H1 (cell line): ENCODE measurements at places on chromosomes 2 and 18. TPM values are rescaled to one million over a fixed set of nuclear protein-coding genes. Genes with fewer than 3 reads are reported as not detected.
A peak's percentile ranks its signal among the peaks of the same experiment; 100 is the strongest.

GRCh38 chr2:140454717-140455116 lies 1674.5 kb upstream of the NXPH2 start:
- no peaks in the 10 kb centered on the region for H3K27me3 ChIP-seq
- no peaks in the 10 kb centered on the region for H3K4me1 ChIP-seq
- no peaks in the 10 kb centered on the region for H3K36me3 ChIP-seq
- H3K27ac ChIP-seq: no peak overlapping the region
- DNase-seq: no peak

DNA sequence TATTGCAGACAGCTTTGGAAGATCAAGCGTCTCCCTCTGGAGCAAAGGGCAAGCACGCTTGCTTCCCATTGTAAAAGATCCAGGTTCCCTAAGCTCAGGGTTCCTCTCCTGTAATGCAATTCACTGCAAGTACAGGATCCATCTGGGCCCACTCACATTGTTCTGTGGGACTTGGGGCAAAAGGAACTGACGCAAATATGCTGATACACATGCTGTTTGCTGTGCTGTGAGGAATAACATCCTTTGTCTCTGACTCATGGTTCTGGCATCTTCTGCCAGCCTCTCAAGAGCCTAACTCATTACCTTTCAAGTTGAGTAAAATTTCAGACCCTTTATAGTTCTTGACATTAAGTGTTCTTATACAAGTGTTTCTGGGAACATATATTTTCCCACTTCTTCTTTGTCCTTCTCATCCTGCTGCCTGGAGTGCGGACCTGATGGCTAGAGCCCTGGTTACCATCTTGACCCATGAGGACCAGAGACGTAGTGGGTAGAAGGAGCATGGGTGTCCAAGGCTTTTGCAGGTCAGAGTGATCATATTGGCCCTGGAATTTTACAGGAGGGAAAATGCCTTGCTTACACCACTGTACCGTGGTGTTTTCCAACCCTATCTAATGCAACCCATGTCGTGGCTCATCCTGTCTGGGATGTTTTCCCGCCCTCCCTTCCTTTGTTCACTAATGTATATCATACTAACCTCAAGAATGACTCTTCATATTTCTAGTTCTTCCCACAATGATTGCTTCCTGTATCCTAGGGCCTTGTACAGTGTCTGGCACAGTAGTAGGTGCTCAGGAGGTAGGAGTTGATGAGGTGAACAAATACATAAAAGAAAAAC lies 145.7 kb upstream of the GLI2 start:
- no peak overlapping the region for H3K27ac ChIP-seq
- no peak for DNase-seq
- H3K36me3 ChIP-seq: no peaks in the 10 kb centered on the region
- H3K4me3 ChIP-seq: no peak overlapping the region

Gene ZNF513
- 17.3 and 18.8 TPM in 2 replicates for total RNA-seq

Gene ILKAP
- 30.4 and 33.8 TPM in 2 replicates for total RNA-seq

GRCh38 chr2:11830708-11831301 lies 84.4 kb downstream of the LPIN1 start:
- peaks cover 4% of the 10 kb centered on the region; the same call in 1 of the 2 replicates for H3K4me1 ChIP-seq
- H3K36me3 ChIP-seq: no peaks in the 10 kb centered on the region
- H3K4me3 ChIP-seq: no peak overlapping the region
- H3K27me3 ChIP-seq: no peaks in the 10 kb centered on the region
- no peak overlapping the region for H3K27ac ChIP-seq
- no peak for DNase-seq

DNA sequence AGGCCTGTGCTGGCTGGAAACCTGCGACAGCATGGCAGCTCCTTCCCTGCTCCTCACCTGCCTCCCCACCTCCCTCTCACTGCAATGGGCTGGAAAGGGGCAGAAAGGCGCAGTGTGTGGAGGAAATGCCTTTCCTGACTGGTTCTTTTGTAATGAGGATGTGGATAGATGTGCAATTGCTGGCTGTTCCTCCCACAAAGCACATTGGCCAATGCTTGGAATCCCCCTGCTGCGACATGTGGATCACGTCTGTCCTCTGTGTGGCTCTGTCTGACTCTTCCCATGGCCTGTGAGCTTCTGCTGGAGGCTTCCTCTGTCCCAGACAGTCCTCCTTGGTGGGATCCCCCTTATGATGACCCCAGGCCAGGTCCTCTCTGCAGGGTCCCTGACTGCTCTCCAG lies 172.5 kb downstream of the NCK2 start:
- no peaks in the 10 kb centered on the region for H3K4me1 ChIP-seq
- H3K27ac ChIP-seq: no peak overlapping the region
- no peaks in the 10 kb centered on the region for H3K27me3 ChIP-seq
- no peaks in the 10 kb centered on the region for H3K36me3 ChIP-seq
- no peak for DNase-seq
- H3K4me3 ChIP-seq: no peak overlapping the region

DNA sequence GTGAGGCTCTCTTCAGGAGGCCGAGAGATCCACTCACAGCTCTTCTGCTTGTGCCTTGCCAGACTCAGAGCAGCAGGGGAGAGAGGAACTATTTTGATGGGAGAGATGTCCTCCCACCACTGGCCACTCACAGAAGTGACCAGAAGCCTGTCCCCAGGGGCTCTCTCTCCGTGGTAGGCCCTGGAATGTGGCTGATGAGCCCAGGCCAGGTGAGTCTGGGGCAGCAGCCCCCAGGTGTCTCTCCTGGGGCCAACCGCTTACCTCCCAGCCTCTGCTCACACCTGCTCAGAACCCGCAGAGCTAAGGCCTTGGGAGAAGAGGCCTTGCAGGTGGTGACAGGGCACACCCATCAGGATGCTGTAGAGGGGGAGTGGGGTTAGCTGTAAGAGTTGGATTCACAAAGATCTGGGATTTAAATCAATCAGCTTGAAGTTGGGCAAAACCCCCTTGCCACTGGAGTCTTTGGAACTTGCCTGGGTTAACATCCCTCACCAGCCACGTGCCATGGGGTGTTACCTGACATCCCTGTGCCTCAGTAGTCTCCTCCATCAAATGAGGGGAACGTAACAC lies 29.1 kb upstream of the ASB18 start:
- no peak overlapping the region for H3K4me3 ChIP-seq
- no peaks in the 10 kb centered on the region for H3K27me3 ChIP-seq
- no peaks in the 10 kb centered on the region for H3K36me3 ChIP-seq
- peak; percentile 26 for DNase-seq

GRCh38 chr2:11118761-11119160 lies 36.5 kb upstream of the SLC66A3 start:
- no peaks in the 10 kb centered on the region for H3K36me3 ChIP-seq
- H3K4me3 ChIP-seq: no peak overlapping the region
- DNase-seq: no peak
- no peak overlapping the region for H3K27ac ChIP-seq

DNA sequence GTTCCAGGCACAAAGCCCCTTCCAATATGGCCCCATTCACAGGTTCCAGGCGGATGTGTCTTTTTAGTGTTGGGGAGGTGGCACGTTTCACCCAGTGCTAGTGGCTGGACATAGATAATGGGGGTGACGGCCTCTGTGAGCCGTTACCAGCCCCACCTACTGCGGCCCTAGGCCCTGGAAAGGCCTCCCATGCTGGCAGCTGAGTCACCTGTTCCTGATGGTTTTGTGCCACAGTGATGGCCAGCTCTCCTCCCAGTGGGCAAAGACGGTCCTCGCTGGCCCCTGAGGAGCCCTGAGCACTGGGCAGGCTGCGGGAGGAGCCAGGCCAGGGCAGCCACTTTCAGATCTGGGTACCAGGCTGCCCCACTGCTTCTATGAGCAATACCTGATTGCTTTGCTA lies 40.0 kb upstream of the GPC1 start:
- H3K27ac ChIP-seq: no peak overlapping the region
- no peaks in the 10 kb centered on the region for H3K36me3 ChIP-seq
- no peak for DNase-seq
- no peak overlapping the region for H3K4me3 ChIP-seq
- H3K27me3 ChIP-seq: no peaks in the 10 kb centered on the region

Gene TNFRSF11A
- total RNA-seq: 10.6 and 11.1 TPM in 2 replicates

GRCh38 chr2:133167990-133168389 lies 400.3 kb downstream of the NCKAP5 start:
- H3K4me3 ChIP-seq: no peak overlapping the region
- no peaks in the 10 kb centered on the region for H3K36me3 ChIP-seq
- DNase-seq: no peak
- H3K27me3 ChIP-seq: no peaks in the 10 kb centered on the region

Gene TAF4B
- total RNA-seq: 19.8 TPM in 2 replicates

- no peaks in the 10 kb centered on the region for H3K4me1 ChIP-seq
- H3K36me3 ChIP-seq: no peaks in the 10 kb centered on the region
- H3K27me3 ChIP-seq: no peaks in the 10 kb centered on the region
- no peak for DNase-seq
Observed at GRCh38 chr2:176035013-176035691, 33.1 kb upstream of the LNPK start.

Gene KDSR
- 43.5 and 50.5 TPM in 2 replicates for total RNA-seq

- H3K4me1 ChIP-seq: peaks cover 2% of the 10 kb centered on the region
- no peaks in the 10 kb centered on the region for H3K27me3 ChIP-seq
- no peak overlapping the region for H3K27ac ChIP-seq
- no peak overlapping the region for H3K4me3 ChIP-seq
- DNase-seq: no peak
- 0 out of 2 replicates have a peak, but pooled peaks cover 3% of the 10 kb centered on the region for H3K36me3 ChIP-seq
Observed at GRCh38 chr2:10135296-10136089, 13.0 kb downstream of the RRM2 start.

DNA sequence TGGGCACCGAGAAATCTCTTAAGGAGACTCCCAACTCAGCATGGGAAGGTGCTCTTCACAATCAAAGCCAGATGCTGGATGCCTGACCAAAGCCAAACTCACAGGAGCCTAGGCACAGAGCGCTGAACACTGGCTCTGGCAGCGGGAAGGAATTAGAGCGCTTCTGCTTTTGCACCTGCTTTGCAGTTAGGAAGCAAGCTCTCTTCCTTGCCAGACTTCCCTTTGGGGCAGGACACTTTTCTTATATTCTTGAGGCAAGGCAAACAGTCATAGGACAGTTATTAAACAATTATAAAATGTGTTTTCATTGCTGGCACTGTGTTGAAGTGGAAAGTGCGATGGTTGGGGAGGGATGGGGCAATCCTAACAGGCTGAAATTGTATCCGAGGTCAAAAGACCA lies 79.6 kb upstream of the DNMT3A start:
- H3K4me3 ChIP-seq: no peak overlapping the region
- no peak overlapping the region for H3K27ac ChIP-seq
- H3K4me1 ChIP-seq: no peaks in the 10 kb centered on the region
- H3K36me3 ChIP-seq: 0 out of 2 replicates have a peak, but pooled peaks cover 6% of the 10 kb centered on the region
- no peak for DNase-seq

GRCh38 chr18:67464499-67464898 lies 52.0 kb downstream of the DSEL start:
- H3K4me3 ChIP-seq: no peak overlapping the region
- H3K27ac ChIP-seq: no peak overlapping the region
- DNase-seq: no peak

Gene CCDC74B
- 4.3 and 6.7 TPM in 2 replicates for total RNA-seq

DNA sequence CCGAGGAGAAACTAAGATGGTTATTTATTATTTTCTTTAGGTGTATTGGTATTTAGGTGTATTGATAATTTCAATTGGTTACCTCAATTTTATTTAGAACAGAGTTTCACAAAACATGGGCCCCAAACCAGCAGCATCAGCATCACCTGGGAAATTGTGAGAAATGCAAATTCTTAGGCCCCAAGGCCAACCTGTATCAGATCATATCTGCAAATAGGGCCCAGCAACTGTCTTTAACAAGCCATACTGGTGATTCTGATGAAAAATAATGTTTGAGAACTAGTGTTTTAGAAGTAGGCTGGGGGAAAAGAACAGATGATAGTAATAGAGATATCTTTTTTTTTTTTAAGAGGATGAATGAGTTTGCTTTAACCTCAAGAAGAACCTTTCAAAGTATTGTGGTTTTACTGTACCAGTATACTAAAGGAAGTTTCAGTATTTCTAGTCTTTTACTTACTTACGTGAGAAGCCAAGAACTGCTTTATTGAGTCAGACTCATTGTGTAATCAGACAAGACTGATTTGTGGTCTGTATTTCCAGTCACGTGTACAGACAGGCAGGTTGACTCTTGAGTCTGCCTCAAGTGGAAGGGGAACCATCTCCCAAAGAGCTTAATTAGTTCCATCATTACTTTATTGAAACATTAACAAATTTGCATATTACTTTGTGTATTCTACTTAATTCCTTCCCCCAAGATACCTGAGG lies 60.4 kb upstream of the GAREM1 start:
- no peak overlapping the region for H3K4me3 ChIP-seq
- H3K36me3 ChIP-seq: no peaks in the 10 kb centered on the region
- H3K4me1 ChIP-seq: no peaks in the 10 kb centered on the region
- no peak for DNase-seq
- no peak overlapping the region for H3K27ac ChIP-seq

GRCh38 chr2:62661263-62661635 lies 44.3 kb upstream of the EHBP1 start:
- no peaks in the 10 kb centered on the region for H3K36me3 ChIP-seq
- no peaks in the 10 kb centered on the region for H3K27me3 ChIP-seq
- no peaks in the 10 kb centered on the region for H3K4me1 ChIP-seq
- DNase-seq: no peak
- no peak overlapping the region for H3K27ac ChIP-seq

Gene HNRNPLL
- 69.3 TPM in 2 replicates for total RNA-seq

Gene TUBB8B
- 0.36 and 0.60 TPM in 2 replicates for total RNA-seq

- H3K27me3 ChIP-seq: no peaks in the 10 kb centered on the region
- no peaks in the 10 kb centered on the region for H3K36me3 ChIP-seq
- H3K4me3 ChIP-seq: no peak overlapping the region
- DNase-seq: no peak
Observed at GRCh38 chr2:177298191-177298590, 33.7 kb upstream of the NFE2L2 start.

- DNase-seq: no peak
- H3K4me1 ChIP-seq: peaks cover 5% of the 10 kb centered on the region
- peaks cover 96% of the 10 kb centered on the region for H3K27me3 ChIP-seq
- H3K4me3 ChIP-seq: no peak overlapping the region
- no peak overlapping the region for H3K27ac ChIP-seq
Observed at GRCh38 chr2:120469426-120469825, 123.5 kb downstream of the INHBB start.

DNA sequence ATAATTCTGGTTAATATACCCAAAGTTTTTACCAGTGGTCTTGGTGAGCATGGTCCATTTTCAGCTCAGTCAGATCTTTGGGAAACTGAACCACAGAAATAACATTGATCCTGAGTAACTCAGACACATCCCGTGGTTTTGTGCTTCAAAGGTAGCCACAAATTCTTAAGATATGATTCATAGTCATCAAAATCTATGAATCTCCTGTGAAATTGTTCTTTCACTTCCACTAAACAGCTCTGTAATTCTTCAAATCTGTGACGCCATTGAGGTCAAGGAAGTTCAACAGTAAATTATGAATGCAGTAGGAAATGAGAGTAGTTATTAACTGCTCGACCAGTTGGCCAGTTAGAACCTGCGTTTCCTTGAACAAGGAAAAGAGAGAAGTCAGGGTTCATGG lies 147.3 kb downstream of the IRS1 start:
- DNase-seq: no peak
- H3K36me3 ChIP-seq: no peaks in the 10 kb centered on the region
- H3K27me3 ChIP-seq: no peaks in the 10 kb centered on the region
- no peak overlapping the region for H3K27ac ChIP-seq

Gene VWA3B
- not detected in 2 replicates for total RNA-seq

Gene ICA1L
- 3.4 TPM in 2 replicates for total RNA-seq
